ENCODE measurements at places on chromosomes 5 and 9.
A peak's percentile ranks its signal among the peaks of the same experiment; 100 is the strongest.

DNA sequence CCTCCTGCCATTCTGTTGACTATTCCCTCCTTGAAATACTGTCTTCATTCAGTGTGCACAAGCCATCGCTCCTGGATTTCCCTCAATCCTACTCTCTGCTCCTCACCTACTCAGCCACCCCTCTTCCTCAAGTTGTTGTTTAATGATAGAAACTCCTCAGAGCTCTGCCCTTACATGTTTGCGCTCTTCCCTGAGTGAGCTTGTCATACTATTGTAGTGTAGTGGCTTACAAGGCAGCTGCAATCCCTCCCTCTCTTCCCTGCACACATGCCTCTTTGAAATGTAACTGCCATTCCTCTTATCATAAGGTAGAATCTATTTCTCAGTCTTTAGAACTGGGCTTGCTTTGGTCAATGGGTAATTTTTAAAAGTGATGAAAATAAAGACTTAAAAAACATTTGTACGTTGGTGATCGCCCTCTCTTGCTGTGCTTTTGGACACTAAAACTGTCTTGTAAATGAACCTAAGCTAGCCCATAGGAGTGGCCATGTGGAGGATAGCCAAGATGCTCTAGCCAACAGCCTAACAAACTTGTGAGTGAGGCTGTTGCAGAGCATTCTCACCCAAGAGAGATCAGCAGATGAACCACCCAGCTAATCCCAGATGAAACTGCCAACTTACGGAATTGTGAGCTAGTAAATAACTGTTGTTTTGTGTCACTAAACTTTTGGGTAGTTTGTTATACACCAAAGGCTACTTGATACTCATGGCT lies 18.1 kb upstream of the SMAD5 start:
- no peak for DNase-seq

- DNase-seq: no peak
These were observed 1.2 kb downstream of the FCHSD1 start for GRCh38 chr5:141649972-141650371.

- peak; percentile 67 for DNase-seq
These were observed 47.5 kb downstream of the NLN start for GRCh38 chr5:65769539-65769938.

- DNase-seq: no peak
These were observed 3.6 kb upstream of the DRD1 start for GRCh38 chr5:175447571-175447970.

GRCh38 chr5:134538296-134538695 lies 12.8 kb downstream of the JADE2 start:
- DNase-seq: no peak

GRCh38 chr5:175202463-175203068 lies 241.4 kb downstream of the DRD1 start:
- no peak for DNase-seq

DNA sequence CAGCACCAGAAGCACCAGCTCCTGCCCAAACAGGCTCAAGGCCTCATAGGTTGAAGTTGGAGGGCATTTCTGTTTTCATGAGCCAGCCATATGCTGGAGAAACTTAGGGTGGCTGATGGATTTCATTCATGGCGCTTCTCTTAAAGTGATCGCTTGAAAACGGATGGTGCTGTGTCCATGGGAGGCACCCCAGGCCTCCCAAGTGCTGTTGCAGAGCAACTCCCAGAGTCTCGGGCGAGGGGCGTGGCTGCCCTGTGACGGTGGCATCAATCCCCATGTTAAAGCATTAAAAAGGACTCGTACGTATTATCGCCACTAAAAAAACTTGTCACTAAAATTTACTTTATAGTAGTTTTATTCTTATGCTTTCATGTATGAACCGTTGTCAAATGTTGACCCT lies 128.3 kb downstream of the MRPL36 start:
- no peak for DNase-seq

GRCh38 chr9:114382699-114383520 lies 4.9 kb downstream of the AKNA start:
- DNase-seq: no peak

DNA sequence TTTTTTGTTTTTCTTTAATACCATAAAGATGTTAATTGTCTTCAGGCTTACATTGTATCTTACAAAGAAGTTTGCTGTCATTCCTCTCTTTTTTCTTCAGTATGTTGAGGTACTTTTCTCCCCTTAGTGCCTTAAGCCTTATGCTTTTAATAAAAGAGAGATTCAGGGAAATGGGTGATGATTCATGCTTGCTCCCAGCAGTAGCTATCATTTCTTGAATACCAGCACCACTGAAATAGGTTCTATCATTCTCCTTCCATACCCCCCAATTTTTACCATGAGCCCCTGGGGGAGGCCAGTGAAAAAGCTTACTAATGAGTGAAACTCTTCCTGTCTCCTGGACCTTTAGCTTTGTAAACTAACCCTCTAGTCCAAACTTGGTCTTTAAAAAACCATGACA lies 165.0 kb downstream of the FBXL7 start:
- peak; percentile 22 for DNase-seq

- no peak for DNase-seq
These were observed 423 bp upstream of the NUP214 start for GRCh38 chr9:131125038-131125287.

- DNase-seq: no peak
These were observed 18.8 kb downstream of the HAPLN1 start for GRCh38 chr5:83701886-83702285.

GRCh38 chr5:133232435-133232834 lies 180.6 kb downstream of the HSPA4 start:
- no peak for DNase-seq

DNA sequence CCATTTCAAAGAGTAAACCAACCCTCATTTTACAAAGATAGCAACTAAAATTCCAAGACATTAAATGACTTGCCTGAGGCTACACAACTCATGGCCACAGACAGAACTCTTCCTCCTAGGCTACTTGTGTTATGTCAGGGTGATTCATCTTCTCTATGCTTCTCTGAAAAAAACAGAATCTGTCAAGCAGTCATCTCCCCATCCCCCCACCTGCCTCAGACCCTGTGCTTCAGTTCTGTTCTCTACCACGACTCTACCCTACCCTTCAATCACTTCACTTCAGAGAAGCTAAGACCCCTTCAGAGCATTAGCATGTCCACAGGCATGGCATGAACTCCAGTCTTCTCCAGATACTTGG lies 277.7 kb upstream of the PTGER4 start:
- DNase-seq: peak; percentile 22

- DNase-seq: no peak
These were observed 358.9 kb downstream of the ACTL7B start for GRCh38 chr9:108496846-108497245.

GRCh38 chr9:32011049-32011448 lies 373.4 kb upstream of the ACO1 start:
- no peak for DNase-seq

DNA sequence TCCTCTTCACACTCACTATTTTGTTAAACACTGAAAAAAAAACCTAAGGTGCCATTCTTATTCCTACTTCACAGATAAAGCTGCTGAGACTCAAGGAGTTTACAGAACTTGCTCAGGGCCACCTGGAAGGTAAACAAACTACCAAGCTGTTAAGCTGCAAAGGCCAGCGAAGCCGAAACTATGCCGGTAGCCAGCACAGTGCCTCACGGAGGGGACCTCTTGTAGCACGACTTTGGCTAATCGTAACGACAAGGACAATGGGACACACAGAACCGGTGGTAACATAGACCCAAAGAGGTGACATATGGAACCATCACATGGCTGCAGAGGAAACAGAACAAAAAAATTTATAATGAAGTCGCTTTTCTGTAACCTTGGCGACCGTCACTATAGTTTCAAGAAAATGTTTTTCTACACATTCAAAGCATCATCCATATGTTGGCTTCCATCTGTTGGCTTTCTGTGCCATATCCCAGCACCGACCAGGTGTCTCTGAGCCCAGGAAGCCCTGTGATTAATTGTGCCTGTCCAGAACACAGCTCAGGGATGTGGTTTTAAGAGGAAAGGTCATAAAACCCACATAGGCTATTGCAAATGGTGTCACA lies 60.3 kb downstream of the S1PR3 start:
- DNase-seq: no peak

GRCh38 chr5:73828465-73828864 lies 202.5 kb downstream of the ARHGEF28 start:
- no peak for DNase-seq

- DNase-seq: no peak
These were observed 544.1 kb downstream of the RAB3C start for GRCh38 chr5:59126708-59127573.

DNA sequence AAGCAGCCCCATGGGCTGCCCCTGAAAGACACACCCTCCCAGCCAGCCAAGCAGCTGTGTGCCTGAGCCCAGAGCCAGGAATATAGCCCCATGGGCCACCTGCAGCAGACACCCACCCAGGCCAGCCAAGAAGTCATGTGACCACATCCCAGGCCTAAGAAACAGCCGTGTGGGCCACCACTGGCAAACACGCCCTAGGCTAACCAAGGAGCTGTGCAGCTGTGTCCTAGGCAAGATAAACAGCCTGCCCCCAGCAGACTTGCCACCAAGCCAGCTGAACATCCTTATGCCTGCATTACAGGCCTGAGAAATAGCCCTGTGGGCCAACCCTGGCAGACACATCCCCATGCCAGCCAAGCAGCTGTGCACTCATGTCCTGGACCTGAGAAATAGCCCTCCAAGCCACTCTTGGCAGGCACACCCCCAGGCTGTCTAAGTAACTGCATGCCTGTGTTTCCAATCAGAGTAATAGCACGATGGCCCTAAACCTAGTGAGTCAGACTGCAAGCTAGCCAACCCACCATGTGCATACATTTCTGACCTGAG lies 143.0 kb downstream of the ADAMTS6 start:
- DNase-seq: no peak

DNA sequence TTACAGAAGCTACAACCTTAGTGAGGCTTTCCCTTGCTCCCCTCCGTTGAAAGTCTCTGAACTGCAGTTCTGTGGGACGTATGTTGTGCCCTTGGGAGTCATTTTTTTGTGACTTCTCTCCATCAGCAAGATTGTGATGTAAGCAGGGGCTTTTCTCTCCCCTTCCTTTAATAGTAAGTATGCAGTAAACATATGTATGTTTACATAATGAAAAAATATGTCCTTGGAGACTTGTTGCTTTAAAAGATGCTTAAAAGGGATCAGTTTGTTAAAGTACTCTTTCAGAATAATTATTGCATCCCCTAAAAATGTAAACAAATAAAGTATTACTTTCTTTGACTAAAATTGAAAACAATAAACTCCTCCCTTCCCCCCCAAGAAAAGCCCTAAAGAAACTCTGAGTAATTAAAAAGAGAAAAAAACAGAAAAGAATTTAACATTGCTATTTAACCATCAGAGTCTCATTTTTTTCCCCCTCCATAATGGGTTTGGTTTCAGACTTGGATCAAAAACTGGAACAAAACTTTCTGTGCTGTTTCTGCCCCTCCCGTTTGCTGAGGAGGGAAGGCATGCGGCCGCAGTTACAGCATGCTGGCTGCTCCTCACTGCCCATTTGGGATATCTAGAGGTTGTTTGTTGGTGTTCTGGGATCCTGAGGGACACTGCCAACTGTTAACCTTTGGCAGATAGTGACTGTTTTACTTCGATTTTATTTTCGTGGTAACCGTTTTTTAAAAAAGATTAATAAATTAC lies 40.2 kb downstream of the TRIO start:
- no peak for DNase-seq

- DNase-seq: no peak
These were observed 22.1 kb downstream of the LRRC70 start for GRCh38 chr5:62600560-62601252.

DNA sequence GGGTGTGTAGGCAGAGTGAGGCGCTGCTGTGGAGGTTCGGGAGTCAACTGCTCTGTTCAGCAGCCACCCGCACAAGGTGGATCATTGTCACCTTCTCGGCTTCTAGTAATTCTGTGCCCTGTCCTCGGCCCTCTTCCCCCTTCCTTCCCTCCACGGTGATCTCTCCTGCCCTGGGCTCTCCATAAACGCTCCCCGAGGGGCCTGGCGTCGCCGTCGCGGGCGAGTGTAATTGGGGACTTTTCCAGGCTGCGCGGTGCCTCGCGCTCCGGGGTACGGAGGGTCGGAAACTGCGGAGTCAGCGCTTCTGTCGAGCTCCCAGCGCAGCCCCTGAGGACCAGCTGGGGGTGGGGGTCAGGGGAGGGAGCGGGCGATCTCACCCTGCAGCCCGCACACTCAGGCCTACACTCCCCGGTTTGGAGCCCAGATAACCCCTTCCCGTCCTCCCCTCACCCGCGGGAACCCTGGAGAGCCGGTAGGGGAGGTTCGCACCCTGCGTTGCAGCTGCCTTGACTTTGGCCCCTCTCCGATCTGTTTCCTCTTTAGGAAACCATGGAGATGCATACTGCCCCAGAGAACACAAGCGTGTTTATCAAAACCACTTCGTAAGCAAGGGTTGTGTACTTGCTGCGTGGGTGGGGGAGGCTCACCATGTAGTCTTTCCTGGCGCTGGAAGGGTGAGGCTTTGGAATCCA lies 188.3 kb upstream of the ZNF618 start:
- DNase-seq: no peak

DNA sequence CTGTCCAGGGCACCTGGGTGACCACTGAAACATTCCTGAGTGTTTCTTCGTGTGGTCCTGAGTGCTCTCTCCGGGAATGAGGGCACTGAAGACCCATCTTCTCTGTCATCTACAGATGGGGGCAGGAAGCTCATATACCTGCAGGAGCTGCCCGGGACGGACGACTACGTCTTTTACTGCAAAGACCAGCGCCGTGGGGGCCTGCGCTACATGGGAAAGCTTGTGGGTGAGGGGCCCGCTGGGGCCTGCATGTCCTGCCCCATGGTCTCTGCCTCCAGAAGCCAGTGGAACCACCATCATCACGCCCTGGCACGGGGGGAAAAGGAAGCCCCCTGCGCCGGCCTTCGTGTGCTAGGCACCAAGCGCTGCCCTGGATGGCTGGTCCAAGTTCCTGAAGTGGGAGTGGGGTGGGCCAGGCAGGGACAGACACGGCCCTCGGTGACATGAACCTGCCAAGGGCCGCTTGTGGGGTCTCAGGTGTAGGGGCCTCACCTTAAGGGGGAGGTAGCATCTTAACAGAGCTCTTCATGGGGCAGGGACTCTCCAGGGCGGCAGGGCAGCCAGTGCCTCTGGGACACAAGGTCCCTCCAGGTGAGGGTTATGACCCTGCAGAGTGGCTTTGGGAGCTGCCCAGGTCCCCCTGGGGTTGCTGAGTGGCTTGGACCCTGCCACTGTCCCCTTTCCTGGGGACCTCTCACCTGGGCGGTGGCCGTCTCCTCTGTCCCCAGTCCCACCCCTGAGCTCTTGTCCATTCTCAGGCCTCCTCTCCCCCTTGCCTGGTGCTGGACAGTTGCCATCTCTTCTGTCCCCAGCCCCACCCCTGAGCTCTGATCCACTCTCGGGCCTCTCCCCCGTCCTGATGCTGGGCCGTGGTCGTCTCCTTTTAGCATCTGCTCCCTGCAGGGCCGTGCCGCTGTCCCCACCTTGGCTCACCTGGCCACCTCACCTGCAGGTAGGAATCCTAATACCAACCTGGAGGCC lies 2.1 kb downstream of the OBP2A start:
- DNase-seq: no peak

- peak; percentile 78 for DNase-seq
These were observed 306.3 kb downstream of the FER start for GRCh38 chr5:109053995-109054417.

DNA sequence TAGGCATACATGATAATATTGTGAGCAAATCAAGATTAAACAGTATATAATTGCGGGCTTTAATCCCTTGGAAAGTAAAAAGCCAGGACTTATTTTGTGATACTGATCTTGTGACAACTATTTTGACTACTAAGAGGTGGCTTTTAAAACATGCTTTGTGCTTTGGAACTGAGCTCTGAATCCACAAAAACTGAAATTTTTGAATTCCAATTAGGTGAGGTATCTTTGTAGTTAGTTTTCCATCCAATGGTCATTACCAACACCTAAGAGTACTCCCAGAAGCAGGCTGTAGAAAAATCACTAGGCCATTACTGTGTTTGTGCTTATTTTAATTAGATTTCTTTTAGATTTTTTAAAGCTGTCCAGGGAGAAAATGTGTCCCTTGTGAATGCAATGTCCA lies 559.5 kb upstream of the WWC1 start:
- no peak for DNase-seq

Data from BJ (cell line).